Adipocyte (in vitro differentiated cells): ENCODE measurements at places on chromosomes 11 and 22.

DNA sequence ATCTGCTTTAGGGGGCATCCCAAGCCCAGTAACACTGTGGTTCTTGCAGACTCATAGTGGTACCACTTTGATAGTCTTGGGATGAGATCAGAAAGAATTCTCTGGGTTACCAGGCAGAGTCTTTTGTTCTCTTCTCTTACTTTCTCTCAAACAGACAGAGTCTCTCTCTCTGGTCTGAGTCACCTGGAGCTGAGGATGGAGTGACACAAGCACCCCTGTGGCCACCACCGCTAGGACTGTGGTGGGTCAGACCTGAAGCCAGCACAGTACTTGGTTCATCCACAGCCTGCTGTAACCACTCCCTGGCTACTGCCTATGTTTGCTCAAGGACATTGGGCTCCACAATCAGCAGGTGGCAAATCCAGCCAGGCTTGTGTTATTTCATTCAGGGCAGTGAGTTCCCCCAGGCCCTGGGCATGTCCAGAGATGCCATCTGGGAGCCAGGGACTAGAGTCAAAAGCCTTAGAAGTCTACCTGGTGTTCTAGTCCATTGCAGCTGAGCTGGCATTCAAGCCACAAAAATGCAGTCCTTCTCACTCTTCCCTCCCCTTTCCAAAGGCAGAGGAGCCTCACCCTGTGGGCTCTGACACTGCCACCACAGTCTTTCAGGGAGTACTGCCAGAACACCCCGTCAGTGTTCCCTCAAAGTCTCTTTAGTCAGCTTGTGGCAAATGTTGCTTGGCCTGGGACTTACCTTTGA, 29.9 kb downstream of the ENDOD1 start:
- no peak for DNase-seq

- DNase-seq = peak; percentile 94
Observed at GRCh38 chr22:31602259-31602952, 59.6 kb downstream of the PISD start.

- peak; percentile 77 for DNase-seq
Observed at GRCh38 chr11:120471131-120471530, 40.4 kb upstream of the GRIK4 start.

DNA sequence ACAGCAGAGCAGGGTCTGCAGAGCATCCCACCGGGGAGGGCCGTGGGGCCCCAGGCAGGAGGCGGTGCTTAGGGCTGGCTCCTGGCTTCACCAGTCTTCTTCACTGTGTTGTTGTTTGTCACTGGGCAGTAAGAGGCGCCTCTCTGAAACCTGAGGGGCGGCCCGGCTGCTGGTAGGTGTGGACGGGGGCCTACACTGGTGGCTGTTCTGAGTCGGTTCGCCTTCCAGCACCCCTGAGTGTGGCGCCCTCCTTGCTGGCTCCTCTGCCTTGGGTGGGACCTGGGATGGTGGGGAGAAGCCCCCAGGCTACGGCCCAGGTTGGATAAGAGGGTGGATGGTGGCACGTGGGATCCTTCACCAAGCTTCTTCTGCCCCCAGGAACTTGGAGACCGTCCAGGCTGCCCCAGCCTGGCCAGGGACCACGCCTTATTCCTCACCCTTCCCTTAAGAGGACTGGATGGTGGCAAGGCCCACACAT, 10.4 kb upstream of the GRAMD4 start:
- no peak for DNase-seq

DNA sequence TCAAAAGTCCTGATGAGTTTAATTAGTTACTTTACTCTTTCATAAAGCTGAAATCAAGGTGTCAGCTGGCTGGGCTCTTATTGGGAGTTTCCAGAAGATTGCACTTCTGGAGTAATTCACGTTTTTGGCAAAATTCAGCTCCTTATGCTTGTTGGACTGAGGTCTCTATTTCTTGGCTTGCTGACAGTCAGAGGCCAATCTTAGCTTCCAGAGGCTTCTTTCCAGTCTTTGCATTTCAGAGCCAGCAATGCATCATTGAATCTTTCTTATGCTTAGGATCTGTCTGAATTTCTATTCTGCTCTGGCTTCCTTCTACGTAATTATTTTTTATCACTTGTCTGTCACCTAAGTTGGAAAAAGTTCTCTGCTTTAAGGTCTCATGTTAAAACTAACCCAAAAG, 91.4 kb upstream of the SYN3 start:
- no peak for DNase-seq

DNA sequence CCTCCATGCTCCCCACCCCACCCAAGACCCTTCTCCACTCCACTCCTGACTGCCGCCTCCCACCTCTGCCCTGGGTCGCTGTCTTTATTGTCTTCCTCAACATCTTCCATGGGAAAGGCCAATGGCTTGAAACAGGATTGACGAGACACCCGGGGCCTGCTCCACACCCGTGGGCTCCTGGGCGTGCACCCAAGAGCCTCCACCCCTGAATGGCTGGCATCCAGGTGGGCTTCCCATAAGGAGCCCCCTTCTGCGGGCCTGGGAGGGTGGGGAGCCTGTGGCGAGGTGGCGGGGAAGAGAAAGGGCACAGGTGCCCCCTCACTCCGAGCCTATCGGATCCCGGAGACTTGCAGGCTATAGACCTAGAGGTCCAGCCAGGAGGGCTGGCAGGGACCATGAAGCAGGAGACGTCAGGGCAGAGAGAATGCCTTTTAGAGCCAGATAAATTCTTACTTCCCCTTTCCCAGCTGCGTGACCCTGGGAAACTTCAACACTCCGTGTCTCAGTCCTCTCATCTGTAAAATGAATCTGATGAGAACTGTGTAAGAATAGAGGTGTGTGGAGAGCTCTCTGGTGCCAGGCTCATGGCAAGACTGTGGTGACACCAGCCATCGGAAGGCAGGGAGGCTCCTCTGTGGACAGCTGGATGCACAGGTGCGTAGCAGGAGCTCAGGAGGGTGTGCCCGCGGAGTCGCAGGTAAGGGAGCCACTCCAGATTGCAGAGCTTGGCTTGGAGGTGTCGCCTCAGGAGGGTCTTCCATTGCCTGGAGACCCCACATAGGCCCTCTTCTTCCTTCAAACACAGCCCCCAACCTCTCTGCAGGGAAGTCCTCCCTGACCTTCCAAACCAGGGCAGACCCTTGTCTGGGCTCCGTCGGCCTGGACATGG, 53.9 kb downstream of the SMIM38 start:
- no peak for DNase-seq
